Keratinocyte (primary cell): ENCODE measurements at places on chromosomes 12 and 14.

DNA sequence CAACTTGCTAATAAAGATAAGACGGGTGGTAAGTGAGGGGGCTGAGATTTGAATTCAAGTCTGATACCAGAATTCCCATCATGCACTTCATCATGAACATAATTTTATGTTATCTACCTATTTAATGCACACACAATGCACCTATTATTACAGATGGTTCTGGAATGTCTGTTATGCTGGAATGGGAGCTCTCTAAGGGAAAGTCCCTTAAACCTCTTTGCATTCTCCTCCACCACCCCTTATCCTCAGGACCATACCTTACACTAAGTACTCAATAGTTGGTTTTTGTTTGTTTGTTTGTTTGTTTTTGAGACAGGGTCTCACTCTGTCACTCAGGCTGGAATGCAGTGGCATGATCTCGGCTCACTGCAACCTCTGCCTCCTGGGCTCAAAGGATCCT lies 7.0 kb upstream of the MSI1 start:
- no peak for DNase-seq

DNA sequence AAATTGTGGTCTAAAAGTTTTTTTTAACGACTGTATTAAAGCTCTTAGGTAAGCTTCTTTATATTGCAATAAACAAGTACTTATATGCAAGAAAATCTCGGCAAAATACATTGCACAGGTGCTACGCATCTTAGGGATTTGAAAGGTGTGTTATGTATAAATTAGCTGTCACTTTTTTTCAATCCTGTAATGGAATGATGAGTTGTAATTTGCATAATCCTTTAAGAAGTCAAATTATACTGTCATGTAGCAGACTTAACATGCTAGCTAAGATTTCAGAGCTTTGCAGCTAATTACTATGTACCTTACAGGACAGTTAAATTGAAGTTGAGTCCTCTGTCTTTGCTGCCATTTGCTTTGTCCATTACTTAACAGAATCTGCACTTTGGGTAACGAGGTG lies 117.5 kb downstream of the NPAS3 start:
- DNase-seq = no peak

DNA sequence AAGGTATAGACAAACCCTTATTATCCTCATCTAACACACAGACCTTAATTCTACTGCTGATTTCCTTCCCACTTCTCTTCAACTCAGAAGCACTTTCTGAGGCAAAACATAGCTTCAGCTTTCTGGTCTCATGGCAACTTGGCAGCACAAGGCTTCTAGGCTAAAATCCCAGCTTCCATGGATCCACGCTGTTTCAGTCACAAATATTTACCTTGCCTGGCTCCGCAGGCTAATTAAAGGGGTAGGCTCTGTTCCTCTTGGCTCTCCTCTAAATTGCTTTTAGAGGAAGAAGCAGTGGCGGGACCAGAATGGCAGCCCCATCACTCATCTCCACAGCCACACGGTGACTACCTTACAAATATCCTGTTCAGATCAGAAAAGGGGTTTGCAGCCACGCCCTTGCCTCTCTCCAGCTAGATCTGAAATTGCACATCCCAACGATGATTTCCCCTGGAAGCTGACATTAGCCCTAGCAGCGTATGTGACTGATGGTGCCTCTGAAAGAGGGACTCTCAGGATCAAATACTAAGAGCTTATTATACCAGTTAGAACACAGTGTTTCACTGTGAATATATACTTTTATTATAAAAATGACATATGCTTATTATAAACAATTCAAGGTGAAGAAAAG lies 221.5 kb upstream of the NUDT4 start:
- DNase-seq = no peak

- no peak for DNase-seq
Measured at GRCh38 chr12:122955156-122955555, 11.1 kb downstream of the ABCB9 start.

- no peak for DNase-seq
Measured at GRCh38 chr14:22939684-22940083, 10.5 kb upstream of the PRMT5 start.

DNA sequence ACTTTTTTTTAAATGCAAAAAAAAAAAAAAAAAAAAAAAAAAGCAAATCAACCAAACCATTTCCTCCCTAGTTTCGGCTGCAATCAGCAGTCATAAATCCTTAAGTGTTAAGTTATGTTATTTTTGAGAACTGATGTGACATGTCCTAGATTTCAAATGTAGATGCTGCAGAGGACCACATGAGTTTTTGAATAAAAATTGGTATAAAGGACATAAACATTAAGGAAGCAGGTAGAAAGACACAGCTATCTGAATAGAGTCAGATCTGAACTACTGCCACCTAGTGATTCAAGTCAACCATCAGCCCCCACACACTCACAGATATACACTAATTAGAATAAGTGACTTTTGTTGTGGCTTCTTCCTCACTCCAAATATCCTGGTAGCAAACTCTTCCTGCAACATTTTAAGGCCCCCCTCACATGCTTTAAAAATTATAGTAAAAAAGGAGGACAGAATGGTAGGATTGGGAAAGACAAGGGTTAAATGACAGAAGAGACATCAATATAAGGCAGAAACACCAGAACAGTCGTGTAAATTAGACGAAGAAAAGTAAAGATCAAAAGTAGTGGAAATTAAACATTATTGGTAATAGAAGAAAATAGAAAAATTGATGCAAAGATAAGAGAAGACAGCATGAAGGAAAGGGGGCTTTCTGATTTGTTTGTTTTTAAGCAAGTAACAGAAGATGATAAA lies 394.5 kb upstream of the ATP2B1 start:
- DNase-seq = no peak

GRCh38 chr12:99600388-99600787 lies 47.2 kb upstream of the GARIN6 start:
- no peak for DNase-seq

DNA sequence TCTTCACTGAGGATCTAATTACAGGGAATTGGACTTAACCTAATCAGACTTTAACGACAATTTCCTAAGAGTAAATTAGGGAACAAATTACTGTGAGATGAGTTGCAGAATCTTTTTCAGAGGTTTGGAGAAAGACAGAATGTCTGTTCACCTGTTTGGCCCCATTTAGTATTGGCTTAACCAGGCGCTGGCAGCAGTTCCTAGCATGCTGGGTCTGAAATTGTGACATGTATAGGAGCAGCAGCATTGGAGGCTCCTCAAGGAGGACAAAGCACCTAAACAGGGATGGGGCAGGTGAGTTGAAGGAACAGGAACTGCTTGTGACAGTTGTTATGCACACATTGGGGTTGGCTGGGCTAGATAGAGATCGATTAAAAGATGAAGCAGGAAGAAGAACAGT lies 51.0 kb downstream of the KCNMB4 start:
- no peak for DNase-seq

GRCh38 chr12:123164710-123165261 lies 13.9 kb upstream of the PITPNM2 start:
- no peak for DNase-seq

DNA sequence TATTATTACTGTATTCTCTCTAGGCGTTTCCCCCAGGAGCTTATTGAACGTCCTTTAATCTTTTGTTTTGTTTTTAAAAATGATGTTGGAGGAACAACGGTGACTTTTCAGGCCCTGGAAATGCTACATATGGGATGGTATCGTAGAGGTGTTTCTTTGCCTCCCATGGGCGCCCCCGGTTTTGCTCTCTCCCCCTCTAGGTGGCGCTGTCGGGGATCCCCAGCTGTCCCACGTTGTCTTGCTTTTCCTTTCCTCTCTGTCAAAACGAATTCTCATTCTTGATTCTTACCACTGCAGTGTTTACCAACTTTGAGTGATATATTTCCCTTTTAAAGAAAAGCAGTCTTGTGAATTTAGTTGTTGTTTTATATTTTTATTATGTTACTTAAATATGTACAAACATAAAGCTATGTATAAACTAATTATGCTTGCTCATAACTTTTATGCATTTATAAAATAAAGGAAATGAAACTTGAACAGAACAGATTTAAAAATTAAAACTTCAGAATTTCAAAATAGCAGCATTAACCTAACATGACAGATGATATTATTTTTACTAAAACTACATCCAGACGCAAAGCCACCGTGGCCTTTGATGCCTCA lies 171.9 kb downstream of the RGS6 start:
- DNase-seq = no peak

DNA sequence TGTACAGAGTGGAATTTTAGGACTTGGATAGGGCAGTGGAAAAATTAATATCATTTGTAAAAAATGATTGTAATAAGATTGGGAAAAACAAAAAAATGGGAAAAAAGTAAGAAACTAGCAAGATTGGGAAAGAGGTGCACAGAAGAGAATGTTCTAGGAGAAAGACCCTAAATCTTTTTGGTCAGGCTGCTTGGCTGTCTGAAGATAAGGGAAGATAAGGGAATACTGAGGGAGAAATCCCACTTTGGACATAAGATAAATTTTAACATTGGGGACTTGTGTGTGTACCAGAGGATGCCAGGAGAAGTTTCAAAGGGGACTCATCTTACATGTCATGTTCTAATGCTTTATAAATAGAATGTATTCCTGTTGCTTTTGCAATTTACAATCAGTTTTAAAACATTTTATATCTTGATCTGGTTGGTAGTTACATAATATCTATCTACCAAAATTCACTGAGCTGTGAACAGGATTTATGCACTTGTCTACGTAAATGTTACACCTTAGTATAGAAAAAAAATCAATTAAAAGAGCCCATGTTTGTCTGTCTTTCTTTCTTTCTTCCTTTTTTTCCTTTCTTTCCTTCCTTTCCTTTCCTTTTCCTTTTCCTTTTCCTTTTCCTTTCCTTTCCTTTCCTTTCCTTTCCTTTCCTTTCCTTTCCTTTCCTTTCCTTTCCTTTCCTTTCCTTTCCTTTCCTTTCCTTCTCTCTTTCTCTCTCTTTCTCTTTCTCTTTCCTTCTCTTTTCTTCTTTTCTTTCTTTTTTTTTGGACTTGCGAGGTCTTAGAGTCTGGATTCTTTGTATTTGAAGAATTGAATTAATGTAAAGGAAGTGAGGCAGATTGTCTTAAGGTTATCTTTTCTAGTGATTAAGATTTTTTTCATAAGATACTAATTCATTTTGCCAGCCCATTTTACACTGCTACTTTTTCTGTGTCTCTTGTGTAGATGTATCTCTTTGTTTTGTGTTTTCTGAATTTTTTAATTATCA lies 66.1 kb downstream of the KTN1 start:
- DNase-seq = no peak

GRCh38 chr14:49221316-49221715 lies 364.9 kb downstream of the RPS29 start:
- DNase-seq = no peak

- DNase-seq = no peak
Measured at GRCh38 chr12:51760231-51760630, 88.3 kb downstream of the FIGNL2 start.

DNA sequence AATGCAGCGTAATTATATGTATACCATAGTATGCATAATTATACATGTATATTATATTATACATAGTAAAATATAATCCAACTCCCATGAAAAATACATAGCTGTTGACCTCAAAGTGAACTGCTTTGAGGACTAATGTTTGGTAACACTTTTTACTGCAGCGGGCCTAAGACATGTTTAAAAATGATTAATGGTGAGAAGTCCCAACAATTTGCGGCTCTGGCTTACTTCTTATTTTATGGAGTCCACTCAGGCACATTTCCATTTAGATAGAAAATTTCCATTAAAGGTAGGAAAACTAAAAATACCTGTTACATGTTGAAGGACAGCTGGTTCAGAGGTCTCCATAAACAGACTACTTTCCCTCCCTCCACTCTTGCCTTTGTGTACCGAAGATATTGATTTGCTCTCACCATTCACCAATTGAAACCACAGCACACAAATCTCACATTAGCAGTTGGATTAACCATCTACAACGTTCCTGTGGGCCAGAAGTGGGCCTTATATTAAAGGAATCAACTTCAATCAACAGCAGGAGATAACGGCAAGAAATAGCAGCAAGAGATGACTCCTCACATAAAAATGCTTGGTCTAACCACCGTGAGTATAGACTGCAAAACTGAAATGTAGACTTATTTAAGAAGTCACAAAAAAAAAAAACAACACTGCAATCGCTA lies 14.1 kb upstream of the NT5DC3 start:
- DNase-seq = no peak
